Esophagus mucosa (tissue), 1 donor: ENCODE measurements at places on chromosomes 11 and 22.

GRCh38 chr22:22605074-22605404 is 39.4 kb upstream of the GGTLC2 start:
- ATAC-seq, result no peak

DNA sequence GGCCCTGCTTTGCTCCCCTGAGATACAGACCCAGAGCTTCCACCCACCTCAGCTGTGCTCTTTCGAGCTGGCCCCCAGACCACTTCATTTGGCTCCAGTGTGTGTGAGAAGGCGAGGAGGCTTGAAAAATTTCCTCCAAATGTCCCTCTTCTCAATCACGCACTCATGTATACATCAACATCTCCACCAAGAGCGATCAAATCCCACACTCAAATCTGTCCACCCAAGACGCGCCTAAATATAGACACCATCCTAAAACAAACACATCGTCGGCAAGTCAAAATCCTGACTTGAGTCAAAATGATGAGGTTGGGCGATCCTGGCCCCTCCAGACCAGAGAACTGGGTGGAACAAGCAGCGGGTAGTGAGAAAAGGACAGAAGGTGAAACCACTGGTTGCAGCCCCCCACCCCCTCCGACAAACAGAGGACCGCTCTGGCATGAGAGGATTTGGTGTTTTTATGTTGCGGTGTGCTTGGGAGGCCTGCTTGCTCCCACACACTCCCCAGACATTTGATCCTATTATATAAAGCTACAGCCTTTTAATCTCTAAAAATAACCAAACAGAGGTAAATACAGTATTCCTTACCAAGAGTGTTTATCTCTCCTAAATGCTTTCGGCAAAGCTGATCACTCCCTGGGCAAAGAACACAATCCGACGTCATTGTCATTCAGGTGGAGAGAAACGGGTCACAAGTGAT is 10.2 kb downstream of the MN1 start:
- no peak for ATAC-seq

- ATAC-seq, result no peak
Measured at GRCh38 chr11:3221408-3222002, 2.9 kb upstream of the MRGPRG start.

DNA sequence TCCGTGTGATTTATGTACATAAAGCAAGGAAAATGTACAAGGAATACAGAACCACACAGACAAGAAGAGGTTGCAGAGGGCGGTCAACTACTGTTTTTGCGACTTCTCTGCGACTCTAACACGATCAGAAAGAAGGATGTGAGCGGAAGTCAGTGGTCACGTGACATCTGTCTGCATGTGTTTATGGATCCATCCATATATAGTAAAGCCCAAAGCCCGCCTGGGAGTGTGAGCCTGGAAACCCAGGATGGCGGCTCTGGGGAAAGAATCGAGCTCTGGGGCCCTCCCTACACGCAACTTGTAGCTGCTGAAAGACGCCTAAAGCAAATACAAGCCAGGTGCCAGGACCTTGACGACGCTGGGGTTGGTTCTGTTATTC is 8.8 kb downstream of the OSBPL5 start:
- no peak for ATAC-seq

GRCh38 chr11:122882189-122882856 is at the start of gene JHY:
Gene JHY (plus strand): TSS chr11:122882759. CDS start chr11:122885850, 3,091 bp downstream.
- ATAC-seq, result peak; percentile 81

DNA sequence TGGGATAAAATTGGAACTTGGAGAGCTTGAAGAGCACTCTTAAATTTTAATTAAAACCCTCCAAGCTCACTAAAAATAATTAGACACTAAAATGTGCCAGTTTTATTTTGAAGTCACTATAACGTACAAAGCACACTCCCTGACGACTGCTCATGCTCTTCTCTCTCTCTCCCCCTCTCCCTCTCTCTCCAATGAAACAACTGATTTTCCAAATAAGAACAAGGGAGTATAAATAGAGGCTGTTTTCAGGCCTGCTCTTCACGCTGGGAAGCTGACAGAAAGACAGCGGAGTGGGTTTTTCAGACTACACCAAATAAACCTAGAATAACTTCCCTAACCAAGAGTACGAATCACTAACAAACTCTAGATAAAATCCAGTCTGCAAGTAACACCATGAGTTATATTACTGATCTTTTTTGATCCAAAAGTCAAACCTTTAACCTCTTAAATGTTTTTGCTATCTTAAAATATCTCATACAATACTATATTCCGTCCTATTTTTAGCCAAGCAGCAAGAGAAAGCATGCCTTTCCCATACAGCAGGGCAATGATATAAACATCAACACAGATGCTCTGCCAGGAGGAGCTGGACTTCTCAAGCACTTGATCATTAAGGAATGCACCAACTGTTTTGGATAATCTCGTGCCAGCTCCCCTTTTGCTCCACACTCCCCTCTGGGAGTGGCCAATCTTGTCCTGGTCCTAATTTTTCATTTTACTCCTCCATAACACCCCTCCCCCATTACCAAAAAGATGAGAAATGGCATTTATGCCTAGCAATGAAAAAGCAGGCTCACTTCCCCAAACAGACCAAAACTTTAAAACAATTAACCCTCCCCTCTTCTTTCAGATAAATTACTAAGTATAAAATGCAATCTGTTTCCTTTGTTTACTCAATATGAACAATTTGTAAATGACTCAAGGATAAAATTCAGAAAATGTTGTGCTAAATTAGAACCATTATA is 116.9 kb downstream of the SOX6 start:
- no peak for ATAC-seq

GRCh38 chr11:97158243-97158642 is 768.4 kb downstream of the JRKL start:
- ATAC-seq, result no peak

DNA sequence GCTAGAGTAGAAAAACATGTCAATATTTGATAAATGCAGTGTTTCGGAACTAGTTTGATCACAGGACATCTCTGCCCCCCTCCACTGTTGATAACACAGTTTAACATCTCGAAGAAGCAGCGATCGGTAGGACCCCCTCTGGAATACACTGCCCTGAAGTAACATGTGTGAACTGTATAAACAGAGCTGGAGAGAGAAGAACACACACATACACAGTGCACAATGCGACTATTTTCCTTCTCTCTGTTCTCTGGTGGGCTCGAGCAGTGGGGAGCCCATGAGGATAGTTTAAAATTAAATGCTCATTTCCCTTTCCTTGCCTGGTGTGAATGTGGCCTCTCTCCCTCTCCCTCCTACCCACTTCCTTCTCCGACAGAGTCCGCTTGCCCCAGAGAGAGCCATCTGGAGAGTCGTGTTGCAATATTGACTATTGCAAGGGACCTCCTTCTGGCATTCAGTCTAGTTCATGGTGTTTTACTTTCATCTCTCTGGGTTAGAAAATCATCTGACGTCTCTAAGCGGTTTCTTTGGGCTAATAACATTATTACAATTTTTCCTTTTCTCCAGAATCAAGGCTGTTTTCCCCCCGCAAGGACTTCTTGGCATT is 51.6 kb upstream of the BARX2 start:
- ATAC-seq, result no peak

- ATAC-seq, result no peak
Measured at GRCh38 chr11:69860796-69861445, 41.7 kb upstream of the FGF3 start.

DNA sequence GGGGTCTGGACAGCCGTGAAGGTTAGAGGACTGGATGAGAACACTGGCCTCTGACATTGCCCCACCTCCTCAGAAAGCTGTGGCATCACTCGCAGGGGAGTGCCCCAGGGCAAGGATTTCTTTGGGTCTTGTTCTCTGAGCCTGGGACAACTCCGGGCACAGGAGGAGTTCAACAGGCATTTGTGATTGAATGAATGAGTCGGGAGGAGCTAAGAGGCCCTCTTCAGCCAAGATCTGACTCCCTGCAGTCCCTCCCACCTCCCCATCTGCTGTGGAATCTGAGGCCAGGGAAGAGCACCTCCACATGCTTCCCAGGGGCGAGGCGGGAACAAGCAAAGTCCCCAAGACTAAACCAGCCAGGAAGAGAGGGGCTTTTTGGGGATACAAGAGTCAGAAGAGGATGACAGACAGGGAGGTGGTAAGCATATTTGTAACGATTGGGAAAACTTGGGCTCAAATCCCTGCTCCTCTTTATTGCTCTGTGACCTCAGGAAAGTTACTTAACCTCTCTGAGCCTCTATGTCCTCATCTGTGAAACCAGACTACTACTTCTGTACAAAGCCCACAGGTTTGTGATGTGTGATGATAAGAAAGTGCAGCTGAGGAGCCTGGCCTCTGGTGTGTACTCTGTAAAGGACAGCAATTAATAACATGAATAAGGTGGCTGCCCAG is 6.4 kb downstream of the TP53I11 start:
- ATAC-seq, result no peak

- no peak for ATAC-seq
Measured at GRCh38 chr11:71988050-71988449, 10.7 kb upstream of the IL18BP start.

DNA sequence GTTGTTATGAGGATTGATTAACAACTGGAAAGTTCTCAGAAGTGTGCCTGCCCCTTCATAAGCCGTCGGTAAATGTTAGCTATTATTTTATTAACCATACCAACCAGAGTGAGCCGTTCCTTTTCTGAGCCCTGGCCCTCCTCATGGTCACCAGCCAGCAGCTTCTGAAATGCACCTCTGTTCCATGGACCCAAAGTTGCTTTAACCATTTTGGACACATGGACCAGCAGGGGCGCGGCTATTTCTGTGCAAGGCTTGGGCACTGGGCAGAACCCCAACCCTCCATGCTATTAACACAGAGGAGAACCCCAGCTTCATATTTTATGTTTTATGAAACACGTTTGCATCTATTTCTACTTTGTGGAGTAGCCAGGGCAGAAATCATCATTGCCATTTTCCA is 18.6 kb upstream of the SCGB1A1 start:
- ATAC-seq, result no peak

DNA sequence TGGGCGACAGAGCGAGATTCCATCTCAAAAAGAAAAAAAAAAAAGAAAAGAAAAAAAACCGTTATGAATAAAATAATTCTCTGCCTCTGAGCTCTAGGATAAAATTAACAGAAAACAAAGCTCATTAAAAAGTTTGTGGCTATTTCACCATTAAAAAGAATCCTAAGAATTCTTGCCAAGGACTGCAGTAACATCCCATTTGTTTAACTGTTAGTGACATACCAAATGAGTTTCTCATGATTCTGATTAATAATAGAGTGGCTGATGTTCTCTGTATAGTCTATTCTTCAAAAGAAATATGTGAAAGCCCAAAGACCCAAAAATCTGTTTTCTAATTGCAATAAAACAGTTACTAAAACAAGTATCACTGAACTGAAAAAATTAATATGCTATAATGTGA is 19.7 kb downstream of the CLNS1A start:
- no peak for ATAC-seq

- ATAC-seq, result peak; percentile 38
Measured at GRCh38 chr11:113664069-113664980, 41.8 kb downstream of the TMPRSS5 start.

- ATAC-seq, result no peak
Measured at GRCh38 chr11:116070520-116070919, 566.3 kb upstream of the CADM1 start.

- peak; percentile 88 for ATAC-seq
Measured at GRCh38 chr11:63574856-63575602, 11.8 kb upstream of the PLAAT2 start.

- ATAC-seq, result no peak
Measured at GRCh38 chr11:86702220-86702983, 30.0 kb upstream of the ME3 start.

GRCh38 chr11:115660030-115660805 is 156.0 kb upstream of the CADM1 start:
- ATAC-seq, result no peak

DNA sequence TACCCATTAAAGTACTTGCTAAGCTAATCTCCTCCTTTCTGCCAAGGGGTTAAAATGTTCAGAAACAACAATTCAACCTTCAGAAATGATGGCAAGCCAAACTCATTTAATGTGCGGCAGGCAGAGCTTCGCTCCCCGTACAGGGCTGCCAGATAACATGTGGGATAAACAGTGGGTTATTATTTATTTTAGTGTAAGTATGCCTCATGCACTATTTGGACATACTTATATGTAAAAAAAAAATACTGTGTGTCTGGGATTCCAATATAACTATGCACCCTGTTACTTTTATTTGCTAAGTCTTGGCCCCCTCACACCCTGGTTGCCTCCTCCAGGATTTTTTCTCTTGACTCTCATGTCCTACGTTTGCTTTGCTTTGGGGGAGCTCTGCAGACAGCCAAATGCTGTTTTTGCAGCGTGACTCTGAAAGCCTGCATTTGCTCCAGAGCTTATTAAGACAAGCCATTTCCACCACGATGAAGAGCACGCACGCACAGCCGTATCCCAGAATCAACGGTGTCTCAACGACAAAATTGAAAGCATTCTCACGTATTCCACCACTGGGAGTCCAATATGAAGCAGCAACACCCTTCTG is 86.5 kb upstream of the SHANK2 start:
- no peak for ATAC-seq

DNA sequence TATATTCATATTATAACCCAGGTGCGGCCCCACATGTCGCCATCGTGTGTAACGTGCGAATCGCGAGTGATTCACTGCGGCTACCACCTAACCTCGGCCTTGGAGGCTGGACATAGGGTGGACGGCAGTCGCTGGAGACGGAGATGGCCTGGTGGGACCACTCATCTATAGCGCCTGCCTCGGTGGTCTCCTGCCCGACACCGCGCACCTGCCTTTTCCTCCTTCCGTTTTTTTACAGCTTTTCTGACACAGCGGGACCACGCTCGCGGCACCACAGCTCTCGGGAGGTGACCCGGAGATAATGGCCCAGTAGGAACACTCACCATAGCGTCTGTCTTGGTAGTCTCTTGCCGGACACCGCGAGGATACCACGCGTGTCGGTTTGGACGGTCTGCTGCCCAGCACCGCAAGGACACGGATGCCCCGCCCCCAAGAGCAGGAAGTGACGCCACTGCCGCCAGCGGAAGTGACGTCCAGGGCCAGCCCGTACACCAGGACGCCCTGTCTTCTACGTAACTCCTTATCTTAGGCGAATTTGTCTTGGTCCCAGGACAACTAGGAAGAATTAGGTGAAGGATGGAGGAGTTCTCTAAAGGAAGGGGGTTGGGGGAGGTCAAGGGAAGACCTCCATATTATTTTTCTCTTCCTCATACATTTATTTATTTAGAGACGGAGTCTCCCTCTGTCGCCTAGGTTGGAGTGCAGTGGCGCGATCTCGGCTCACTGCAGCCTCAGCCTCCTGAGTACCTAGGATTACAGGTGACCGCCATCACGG is 6.4 kb downstream of the SNU13 start:
- ATAC-seq, result peak; percentile 94

- ATAC-seq, result no peak
Measured at GRCh38 chr11:97202613-97203292, 812.9 kb downstream of the JRKL start.

- ATAC-seq, result no peak
Measured at GRCh38 chr22:27295040-27295439, 506.5 kb downstream of the MN1 start.
